ENCODE measurements at places on chromosomes 6 and 20.

GRCh38 chr6:53813801-53814200 is 19.0 kb downstream of the LRRC1 start:
- no peak for DNase-seq

GRCh38 chr20:1105599-1106194 is 12.7 kb upstream of the PSMF1 start:
- no peak for DNase-seq

DNA sequence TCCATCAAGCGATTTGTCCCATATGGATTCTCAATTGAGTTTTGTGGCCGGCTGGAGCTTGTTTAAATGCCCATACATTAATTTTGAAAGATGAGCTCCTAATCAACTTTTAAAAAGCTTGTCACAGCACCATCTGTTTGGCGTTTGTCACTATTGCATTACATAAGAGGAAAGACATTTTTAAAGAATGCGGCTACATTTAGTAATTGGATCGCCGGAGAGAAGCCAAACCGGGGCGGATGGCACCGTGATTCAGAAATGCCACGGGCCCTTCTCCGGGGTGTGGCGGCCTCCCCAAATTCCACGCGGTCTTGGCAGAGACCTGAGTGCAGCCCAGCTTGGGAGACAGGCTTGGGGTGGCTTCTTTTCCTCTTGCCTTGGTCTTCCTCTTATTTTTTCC is 67.7 kb upstream of the ZNFX1 start:
- no peak for DNase-seq

DNA sequence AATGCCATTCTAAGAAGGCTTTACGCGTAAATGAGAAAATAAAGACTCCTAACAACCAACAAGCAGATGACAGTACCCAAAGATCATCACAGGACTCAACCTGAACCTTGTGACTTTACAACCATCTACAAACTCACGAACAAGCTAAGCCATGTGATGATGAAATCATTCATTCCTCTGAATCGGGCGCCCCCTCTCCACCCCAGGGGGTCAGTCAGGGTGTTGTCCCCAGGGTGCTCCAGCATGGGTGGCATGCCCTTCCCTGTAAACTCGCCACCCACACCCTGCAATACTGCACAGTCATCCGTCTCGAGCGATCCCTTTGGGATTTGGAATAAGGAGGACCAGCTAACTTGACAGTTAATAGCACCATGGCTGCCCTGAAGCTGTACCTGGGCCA is 12.6 kb downstream of the SERPINB6 start:
- no peak for DNase-seq

All from bronchial epithelial cell (primary cell).